ENCODE measurements at places on chromosomes 7 and 10.

DNA sequence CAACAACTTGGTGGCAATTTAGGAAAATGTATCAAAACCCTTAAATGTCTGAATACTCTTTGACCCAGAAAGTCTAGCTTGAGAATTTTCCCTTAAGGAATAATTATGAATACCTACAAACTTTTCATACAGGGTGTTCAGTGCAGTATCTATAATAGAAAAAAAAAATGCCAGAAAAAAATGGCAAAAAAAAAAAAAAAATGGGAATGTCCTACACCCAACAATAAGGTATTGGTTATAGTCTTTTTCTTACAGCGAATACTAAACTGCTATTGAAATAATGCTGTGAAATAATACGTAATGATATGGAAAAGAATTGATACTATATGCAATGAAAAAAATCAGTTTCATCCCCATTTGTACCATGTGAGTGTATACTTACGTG, 44.3 kb downstream of the ZNF800 start:
- DNase-seq: no peak

DNA sequence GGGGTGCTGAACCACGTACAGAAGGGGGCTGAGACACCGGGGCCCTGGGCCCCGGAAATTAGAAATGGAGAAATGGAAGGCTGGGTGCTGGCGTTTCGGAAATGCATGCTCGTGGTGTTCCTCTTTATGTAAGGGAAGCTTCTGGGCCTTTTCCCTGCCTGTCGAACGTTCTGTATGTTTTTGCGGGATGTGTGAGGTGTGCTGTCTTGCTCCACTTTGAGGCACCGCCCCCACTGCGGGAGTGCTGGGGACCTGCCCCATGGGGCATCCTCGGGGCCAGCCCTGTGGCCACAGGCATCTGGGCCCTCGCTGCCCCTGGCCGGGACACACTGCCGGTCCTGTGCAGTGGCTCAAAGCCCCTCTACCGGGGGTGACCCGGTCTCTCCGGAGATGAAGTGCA, 1.7 kb upstream of the VENTX start:
- DNase-seq: no peak

- no peak for DNase-seq
Measured at GRCh38 chr10:65622608-65623007, 1303.2 kb upstream of the LRRTM3 start.

GRCh38 chr7:26305090-26305868, 13.6 kb downstream of the SNX10 start:
- DNase-seq: no peak
